ENCODE measurements at places on chromosomes 12 and 14.

- DNase-seq, result no peak
These were observed 707 bp downstream of the G2E3 start for GRCh38 chr14:30559638-30560091.

DNA sequence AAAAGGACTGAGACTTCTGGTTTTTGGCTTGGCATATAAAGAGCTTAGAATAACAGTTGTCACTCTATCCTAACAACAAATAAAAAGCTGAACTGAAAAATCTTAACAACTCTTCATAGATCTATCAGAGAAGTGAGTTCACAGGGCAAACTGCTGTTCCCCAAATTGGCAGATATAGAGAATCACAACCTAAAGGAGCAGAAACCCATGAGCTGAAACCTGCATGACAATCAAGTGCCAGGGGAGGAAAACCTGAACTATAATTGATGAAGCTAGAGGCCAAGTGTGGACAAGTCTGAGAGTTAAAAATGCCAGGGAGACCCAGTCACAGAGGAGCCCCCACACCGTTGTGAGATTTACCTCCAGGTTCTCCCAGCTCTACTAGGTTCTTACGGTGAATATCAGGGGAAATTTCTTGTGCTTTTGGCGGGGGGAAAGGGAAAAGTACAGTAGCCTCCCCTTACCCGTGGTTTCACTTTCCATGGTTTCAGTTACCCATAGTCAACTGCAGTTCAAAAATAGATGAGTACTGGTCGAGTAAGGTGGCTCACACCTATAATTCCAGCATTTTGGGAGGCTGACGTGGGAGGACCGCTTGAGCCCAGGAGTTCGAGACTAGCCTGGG is 53.9 kb downstream of the ATF7 start:
- no peak for DNase-seq

DNA sequence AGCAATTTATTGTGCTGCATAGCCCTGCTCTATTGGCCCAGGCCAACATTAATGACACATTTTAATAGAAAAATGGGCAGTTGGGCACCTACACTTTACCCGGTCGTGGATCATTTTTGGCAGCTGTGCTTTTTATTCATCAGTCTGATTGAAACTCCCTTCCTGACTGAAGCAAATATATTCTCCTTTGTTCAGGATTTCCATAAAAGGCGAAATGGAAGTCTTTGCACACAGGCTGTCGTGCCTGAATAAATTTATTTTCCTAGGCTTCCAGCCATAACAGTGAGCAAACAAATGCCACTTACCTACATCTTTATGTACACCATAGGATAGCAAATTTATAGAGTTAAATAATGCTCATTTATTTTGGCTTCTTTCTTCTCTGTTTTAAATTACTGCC is 480.7 kb upstream of the DCN start:
- no peak for DNase-seq

DNA sequence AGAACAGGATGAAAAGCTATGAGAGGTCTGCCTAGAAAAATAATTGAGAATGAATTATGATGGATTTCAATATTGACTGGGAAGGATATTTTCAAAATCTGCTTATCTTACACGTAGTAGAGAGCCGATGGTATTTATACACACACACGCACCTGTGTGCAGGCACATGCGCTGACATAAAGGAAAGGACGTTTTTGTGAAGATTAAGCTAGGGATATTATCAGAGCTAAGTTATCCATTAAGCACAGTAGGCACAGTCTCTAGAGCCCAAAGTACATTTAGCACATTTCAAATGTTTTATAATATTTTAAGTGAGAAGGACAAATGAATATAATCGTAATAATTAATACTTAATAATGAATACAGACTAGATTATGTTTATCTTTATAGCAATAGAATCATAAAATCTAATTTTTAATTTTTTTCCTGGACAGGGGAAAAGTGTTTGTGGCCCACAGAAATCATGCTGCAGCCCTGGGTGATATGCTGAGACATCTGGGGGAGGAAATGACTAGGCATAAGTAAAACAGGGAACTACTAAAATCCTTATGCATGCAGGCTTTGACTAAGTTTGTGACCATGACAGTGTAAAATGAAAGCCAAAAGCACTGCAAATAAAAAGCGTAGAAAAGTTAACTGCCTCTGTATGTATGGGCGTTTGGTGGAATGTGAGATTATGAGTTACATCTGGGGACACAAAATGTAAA is 146.1 kb downstream of the KITLG start:
- DNase-seq, result no peak

GRCh38 chr14:53260286-53260685 is 107.2 kb upstream of the DDHD1 start:
- no peak for DNase-seq

GRCh38 chr14:91241863-91242262 is 2.6 kb downstream of the GPR68 start:
- no peak for DNase-seq

- DNase-seq, result no peak
These were observed 275.2 kb upstream of the GARIN6 start for GRCh38 chr12:99372257-99372920.

DNA sequence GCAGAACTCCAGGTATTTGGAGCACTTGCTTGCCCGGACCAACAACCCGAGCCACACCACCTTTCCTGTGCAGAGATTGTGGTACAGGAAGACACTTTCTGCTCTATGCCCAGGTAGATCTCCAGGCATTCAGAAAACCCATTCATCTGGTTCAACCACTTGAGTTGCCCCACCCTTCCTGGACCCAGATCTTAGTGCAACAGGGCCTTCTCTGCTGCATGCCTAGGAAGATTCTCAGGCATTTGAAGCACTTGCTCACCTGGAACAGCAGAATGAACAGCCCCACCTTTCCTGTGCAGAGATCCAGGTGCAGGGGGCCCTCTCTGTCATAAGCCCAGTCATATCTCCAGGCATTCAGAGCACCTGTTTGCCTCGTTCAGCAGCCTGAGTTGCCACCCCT is 412.8 kb upstream of the MGAT4C start:
- no peak for DNase-seq

GRCh38 chr14:22870811-22871223 is 723 bp upstream of the LRP10 start:
- no peak for DNase-seq

GRCh38 chr12:9043766-9044165 is 54.4 kb downstream of the KLRG1 start:
- DNase-seq, result no peak

- DNase-seq, result no peak
These were observed 16.3 kb upstream of the TBC1D30 start for GRCh38 chr12:64808110-64808509.

DNA sequence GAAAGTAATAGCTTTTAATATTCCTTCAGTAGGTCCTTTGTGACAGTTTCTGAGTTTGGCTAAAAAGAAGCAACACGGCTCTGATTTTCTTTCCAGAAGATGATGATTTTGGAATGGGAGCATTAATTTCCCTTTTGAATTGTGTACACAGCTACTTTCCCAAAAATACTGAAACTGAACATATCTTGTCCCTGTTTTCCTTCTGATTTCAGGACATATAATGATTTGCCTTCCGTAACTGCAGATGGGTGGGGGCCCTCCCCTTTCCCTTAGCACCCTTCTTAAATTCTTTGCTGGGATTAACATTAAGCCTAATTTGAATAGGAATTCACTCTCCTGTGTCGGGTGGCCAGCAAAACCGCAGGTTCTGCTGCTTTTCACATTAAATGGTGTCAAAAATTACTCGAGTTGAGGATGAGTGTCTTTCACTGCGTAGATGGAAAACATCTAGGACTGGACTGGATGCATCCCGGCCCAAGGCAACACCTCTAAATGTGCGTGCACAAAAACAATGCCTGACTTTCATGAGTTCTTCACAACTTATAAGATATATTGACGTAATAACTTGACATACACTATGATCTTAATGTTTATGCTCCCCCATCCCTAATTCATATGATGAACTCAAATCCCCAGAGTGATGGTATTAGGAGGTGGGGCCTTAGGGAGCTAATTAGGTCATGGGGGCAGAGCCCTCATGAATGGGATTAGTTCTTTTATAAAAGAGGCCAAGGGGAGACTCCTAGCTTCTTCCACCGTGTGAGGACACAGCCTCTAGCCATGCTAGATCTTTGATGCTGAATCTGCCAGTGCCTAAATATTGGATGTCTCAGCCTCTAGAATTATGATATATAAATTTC is 158.1 kb downstream of the AEBP2 start:
- no peak for DNase-seq

GRCh38 chr14:75286313-75286712 is 7.7 kb downstream of the FOS start:
- DNase-seq, result no peak

DNA sequence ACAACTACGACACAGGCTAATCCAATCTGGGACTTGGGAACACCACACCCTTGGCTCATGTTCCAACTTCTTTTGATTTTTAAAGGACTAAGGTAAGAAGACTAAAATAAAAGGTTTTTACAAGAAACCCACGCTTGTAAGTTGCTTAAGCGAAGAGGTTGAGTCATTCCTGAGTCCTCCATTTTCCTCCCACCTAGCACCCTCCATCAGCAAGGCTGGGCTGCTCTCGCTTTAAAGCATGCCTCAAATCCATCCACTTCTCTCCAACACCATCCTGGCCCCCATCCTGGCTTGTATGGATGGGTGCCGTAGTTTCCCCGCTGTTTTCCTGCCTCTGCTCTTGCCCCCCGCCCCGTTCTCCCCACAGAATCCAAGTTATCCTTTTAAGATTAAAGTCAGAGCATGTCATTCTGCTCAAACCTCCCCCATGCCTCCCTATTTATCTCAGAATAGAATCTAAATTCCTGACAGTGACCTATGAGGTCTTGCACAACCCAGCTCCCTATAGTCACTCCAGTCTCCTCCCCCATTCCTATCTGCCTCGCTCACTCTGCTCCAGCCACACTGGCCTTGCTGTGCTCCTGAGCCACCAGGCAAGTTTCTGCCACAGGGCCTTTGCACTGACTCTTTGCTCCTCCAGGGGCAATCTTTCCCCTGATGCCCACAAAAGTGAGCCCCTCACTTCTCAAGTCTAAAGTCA is 34.5 kb downstream of the SCARB1 start:
- no peak for DNase-seq

DNA sequence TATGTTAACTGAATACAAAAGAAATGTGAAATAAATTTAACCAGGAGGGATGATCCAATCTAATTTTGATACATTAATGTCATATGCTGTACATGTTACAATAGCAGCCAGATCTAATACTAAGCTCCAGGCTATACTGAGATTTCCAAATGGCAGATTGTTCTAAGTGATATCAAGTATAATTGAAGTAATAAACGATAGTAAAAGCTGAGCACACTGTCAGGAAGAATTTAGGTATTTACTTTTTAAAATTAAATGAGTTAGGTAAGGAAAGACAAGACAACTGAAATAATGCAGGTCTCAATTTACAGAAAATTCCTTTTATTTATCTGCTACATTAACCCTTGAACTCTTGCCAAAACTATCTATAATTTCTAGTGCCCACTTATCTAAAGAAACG is 39.9 kb downstream of the INSM2 start:
- no peak for DNase-seq

- DNase-seq, result no peak
These were observed 67.1 kb downstream of the MON2 start for GRCh38 chr12:62533755-62534107.

DNA sequence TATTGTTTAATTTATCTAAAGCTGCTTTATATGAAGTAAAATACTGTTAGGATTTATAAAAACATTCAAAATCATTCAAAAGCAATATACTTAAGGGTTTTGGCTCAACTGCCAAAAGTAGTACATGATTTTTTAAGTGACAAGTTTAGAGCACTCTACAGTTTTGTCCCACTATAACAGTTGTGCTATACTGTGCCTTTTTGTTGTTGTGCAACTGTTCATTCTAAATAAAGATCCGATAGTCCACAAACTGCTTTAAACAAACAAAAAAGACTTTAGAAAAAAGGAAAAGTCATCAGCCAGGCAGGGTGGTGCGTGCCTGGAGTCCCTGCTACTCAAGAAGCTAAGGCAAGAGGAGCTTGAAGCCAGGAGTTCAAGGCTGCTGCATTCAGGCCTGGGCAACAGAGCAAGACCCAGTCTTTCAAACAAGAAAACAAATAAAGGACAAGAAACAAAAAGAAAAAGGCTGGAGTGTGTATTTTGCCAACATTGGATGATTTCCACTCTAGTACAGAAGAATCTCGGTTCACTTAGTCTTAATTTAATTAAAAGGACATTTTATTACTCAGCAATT is 7.3 kb downstream of the C2CD5 start:
- DNase-seq, result no peak

- no peak for DNase-seq
These were observed 125.0 kb upstream of the DYRK2 start for GRCh38 chr12:67523538-67523937.

DNA sequence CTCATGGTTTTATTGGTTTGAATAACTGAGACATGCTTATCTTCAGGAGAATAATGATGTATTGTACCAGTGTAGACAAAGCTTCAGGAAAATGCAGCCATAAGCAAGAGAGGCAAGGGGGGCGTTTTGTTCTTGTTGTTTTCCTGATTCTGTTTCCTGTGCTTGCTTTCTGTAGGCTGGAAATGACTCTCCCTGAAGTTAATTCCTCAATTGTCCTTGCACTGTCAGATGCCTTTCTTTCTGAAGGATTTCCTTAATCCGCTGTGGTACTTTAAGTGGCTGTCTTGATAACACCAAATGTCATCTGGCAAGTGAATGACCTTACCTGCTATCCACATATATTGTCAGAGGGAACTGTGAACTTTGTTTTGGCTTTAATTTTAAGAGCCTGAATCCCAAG is 220.0 kb downstream of the NEDD1 start:
- DNase-seq, result no peak

DNA sequence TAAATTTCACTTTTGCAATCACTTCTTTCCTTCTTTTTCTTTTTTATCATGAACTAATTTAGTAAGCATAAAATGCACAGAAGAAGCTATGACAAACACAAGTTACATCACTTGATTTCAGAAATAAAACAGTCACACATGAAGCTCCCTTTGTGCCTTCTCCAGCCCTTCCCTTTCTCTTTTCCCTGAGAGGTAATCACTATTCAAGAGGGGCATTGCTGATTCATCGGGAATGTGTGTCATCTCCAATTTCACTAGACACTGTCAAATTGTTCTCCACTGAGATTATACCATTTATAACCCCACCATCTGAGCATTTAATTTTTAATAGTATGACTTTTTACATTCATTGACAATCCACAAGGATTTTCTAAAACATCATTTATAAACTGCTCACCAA is 91.6 kb upstream of the PTPRQ start:
- DNase-seq, result no peak

DNA sequence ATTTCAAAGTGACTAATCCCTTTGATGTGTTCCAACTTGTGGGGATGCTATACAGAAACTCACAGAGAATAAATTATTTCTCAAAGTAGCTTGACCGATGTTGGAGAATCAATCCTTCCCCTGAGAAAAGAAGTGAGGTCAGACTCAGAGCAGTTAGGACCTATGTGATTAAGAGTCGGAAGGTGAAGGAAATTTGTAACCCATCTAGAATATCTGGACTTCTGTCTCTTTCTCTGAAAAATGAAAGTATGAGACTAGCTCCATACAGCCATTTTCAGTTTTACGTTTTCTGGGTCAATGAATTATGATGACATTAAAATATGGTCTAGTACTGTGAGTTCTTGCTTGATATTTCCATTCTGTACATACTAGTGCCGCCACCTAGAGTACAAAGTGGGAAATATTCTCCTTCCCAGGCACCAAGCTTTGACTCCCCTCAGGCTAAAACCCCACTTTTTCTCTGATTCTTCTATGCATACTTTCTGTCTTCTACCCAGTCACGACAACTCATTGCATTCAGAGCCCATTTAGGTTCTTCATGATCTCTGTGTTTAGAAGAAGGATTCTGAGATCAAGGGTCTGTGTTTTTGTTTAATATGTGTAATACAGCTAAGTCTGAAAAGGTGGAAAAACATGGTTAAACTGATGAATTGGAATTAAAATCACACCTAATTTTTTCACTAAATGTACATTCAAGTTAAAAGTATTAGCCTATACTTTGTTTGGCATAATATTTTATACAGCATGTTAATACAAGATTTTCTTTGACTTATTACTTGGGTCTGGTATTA is 6.9 kb upstream of the NTS start:
- DNase-seq, result no peak
